ENCODE measurements at places on chromosomes 7 and 10. TPM values are rescaled to one million over a fixed set of nuclear protein-coding genes. Genes with fewer than 3 reads are reported as not detected.
A peak's percentile ranks its signal among the peaks of the same experiment; 100 is the strongest.

GRCh38 chr10:94879214-94879613 is 59.2 kb upstream of the CYP2C9 start:
- no peak for DNase-seq

DNA sequence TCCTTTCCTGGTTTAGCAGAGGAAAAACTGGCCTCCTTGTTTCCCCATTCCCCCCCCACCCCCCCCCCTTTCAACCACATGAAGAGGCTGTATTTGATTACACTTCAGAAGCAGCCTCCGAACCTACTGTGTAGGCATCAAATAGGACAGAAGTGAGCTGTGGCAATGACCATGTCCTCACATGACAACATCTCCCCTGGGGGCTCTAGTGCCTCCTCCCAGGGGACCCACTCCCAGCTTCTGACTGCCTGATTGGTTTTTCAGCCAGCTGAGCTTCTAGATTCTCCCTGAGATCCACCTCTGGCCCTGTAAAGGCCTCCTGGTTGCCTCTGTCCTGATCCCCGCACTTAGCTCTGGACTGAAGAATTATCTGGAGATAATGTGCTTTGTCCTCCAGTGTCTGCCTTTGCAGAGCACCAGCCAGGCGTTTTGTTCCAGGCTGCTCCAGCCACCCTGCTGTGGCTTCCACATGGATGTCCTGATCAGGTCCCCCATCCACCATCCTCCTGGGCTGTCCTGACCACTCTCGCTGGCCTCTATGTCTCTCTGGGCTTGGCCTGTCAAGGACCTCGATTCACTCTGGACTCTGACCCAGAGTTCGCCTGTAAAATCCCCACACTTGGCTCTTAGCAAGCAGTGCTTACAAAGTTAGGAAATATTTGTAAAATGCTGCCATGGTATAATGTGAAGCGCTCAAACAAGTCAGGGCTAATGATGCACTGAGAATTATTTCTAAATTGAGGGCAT is 42.4 kb upstream of the TOMM7 start:
- DNase-seq: no peak

Gene BICC1
- 83.3 TPM for polyA plus RNA-seq

DNA sequence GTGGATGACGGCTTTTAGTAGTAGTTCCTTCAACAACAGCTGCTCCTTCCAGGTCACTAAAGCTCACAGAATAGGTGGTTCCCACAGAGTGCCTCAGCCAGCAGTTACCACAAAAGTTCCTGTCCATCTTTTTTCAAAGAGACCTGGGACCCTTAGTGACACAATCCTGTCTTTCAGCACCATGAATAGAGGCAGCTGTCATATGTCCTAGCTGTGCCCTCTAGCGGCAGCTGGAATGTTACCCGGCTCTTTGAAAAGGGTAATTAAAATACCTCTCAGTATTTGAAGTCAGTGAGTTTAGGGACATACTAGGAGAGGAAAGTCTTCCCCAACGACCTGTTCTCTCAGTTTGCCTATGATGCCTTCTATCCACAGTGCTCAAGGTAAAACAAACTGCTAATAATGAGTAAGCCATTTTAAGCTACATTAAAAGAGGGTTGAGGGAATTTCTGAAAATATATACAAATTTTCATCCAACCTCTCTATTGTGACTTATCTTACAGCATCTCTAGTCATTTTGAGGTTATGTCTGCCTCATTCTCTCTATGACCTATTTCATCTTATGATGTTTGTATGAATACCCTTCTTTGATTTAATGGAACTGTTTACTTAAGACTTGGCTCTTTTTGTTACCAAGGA is 290.8 kb downstream of the NXPH1 start:
- peak; percentile 32 for DNase-seq

- DNase-seq: no peak
Observed at GRCh38 chr10:27449571-27449970, 54.5 kb upstream of the RAB18 start.

GRCh38 chr10:91340613-91341362 is 69.4 kb upstream of the HECTD2 start:
- no peak for DNase-seq

Gene GIMAP8
- 8.2 TPM for polyA plus RNA-seq

Gene EPDR1
- polyA plus RNA-seq: 18.5 TPM

GRCh38 chr7:2775785-2776184 is 68.3 kb downstream of the GNA12 start:
- DNase-seq: no peak

GRCh38 chr7:45980973-45981372 is 59.9 kb upstream of the IGFBP3 start:
- no peak for DNase-seq

DNA sequence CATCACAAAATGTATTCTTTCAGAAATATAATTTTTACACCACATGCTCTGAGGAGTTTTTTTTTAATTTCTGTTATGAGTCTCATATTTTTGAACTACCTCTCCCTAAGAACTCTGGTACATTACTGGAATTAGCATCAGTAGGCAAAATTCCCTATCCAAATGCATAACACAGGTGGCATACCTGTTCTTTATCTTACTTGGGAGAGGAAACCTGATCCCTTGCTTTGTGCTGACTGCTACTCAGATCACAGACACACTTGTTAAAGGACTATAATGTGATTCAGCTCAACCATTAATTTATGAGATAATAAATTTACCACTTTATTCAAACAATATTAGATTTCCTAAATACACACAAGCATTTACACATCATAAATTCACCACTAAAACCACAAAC is 617.2 kb downstream of the GRM8 start:
- DNase-seq: no peak

GRCh38 chr10:44973323-44974081 is 5.1 kb downstream of the DEPP1 start:
- DNase-seq: no peak

DNA sequence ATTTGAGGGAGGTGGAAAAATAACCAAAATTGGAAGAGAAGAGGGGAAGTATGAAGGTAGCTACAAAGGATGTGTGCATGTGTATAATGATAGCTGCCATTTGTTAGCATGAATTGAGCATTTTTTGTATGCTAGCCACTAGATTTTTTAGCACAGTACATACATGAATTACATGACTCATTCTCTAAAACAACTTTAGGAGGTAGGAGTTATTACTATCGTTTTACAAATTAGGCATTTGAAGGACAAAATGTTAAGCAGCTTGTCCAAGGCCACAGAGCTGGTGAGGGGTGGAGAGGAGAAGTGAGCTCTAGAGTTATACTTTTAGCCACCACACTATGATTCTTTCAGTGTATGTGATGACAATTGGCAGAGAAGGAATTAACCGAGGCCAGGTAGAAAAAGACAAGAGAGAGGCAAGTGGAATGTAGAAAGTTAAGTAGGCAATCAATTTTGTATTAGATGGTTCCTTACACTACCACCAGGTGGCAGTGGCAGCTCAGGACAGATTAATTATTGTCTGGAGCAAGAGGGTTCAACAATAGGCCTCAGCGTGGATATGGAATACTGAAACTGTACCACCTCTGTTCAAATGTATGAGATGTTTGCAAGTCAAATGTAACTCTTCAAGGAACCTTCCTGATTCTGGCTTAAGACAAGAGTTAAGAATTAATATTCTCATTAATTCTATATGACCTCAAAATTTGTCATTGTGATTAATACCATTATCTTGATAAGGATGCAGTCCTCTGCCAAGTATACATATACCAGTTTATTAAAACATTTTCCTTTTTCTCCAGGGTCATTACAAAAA is 128.0 kb downstream of the MBL2 start:
- DNase-seq: no peak

Gene PANK1
- 54.0 TPM for polyA plus RNA-seq

DNA sequence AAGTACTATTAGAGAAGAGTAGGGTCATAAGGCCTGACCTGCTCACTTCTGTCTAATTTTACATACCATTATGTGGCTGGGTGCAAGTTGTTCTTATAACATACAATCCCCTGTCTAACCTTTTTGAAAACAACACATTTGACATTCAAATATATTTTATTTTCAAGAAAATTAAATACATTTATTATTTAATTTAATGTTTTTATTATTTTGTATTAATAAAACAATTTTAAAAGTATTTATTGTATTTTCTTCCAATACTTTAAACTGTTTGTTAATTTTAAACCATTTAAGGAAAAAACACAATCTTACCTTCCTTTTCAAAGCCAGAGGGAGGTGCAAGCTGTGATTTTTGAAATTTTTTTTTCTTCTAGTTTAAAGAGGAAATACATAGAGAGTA is 232.8 kb downstream of the KCND2 start:
- DNase-seq: no peak

DNA sequence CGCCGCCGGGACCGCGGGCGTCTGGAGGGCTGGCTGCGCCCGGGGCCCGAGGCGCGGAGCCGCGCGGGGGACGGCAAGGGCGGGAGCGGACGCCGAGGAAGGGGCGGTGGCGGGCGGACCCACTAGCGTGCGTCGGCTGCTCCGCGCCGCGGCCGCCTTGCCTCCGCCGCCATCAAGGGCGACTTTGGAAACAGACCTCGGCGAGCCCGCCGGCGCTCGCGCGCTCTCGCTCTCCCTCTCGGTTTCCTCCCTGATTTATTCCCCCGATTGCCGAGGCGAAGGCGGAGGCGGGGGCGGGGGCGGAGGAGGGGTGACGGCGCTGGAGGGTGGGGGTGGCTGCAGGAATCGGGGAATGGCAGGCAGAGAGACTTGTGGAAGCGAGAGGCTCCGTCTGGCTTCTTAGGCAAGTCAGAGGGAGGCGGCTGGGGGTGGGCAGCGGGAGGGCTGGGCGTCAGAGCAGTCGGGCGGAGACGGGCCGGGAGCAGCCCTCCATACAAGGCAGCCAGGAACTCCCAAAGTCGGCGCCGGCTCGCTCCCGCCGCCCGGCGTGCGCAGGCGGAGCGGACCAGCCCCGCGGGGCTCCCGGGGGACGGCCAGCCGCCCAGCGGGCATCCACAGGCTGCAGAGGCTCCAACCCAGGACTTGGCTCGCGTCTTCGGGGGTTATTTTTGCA is at the start of gene CACNA2D1:
CACNA2D1 (minus strand) TSS at position 231 of the 673 bp plus-strand sequence.
- no peak for DNase-seq

Gene IKZF5
- 27.4 TPM for polyA plus RNA-seq

DNA sequence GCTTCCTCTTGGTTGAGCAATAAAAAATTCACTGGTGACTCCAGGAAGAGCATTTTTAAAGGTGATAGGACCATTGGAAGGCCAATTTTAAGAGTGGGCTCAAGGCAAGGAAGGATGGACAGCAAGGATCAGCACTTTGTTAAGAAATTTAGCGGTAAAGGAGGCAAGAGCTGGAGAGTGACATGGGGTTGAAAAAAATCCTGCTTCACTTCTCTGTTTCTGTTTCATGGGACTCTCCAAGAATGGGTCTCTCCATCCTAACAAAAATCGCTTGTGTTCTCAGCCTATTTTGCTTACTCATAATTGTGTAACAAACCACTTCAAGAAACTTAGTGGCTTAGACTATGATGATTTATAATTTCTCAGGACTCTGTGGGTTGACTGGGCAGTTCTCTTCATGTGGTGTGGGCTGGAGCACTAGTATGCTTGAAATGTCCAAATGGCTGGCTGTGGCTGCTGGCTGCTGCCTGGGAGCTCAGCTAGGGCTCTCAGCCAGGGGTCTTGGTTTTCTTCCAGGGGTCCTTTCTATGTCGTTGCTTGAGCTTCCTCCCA is 59.8 kb upstream of the ZNRF2 start:
- DNase-seq: no peak

Gene MAGI2
- polyA plus RNA-seq: 32.8 TPM

- no peak for DNase-seq
Observed at GRCh38 chr7:133750287-133750686, 376.9 kb upstream of the LRGUK start.

DNA sequence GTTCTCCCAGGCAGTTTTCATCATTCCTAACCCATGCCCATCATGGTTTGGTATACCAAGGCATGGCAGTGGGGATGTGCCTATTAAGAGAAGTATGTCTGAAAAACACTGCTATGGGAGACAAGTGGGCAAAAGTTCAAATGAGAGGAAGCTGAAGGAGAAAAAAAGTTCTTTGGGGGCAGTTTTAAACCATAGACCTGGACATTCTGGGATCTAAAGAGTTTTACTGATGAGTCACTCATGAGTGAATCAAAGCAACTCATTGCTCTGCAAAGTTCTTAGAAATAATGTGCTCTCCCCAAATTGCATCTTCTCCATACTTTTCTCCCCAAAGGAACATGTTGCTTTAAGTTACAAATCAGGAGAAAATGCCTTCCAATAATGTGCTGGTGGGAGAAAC is 256.9 kb upstream of the MTPN start:
- no peak for DNase-seq
